Caudate nucleus (tissue), 63 donors: ENCODE measurements at places on chromosomes 13 and 19.

- peak; percentile 24 for DNase-seq
Observed at GRCh38 chr19:8363803-8364771, at the start of gene ANGPTL4. Gene ANGPTL4 (plus strand): TSS chr19:8364155. CDS start chr19:8364322, 167 bp downstream.

GRCh38 chr13:69319656-69320055, 788.0 kb upstream of the ATXN8OS start:
- no peak for DNase-seq

DNA sequence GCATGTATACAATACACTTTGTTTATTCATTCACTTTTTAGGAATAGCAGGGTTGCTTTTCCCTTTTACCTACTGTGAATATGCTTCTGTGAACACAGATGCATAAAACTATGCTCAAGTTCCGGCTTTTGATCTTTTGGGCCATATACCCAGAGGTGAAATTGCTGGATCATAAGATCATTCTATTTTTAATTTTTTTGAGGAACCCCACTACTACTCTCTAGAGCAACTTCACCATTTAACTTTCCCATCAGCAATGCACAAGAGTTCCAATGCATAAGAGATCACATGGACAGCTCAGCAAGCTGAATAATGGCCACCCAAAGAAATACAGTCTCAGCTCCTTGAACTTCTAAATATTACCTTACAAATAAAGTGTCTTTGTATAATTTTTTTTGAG, 17.0 kb upstream of the SIGLEC10 start:
- no peak for DNase-seq

DNA sequence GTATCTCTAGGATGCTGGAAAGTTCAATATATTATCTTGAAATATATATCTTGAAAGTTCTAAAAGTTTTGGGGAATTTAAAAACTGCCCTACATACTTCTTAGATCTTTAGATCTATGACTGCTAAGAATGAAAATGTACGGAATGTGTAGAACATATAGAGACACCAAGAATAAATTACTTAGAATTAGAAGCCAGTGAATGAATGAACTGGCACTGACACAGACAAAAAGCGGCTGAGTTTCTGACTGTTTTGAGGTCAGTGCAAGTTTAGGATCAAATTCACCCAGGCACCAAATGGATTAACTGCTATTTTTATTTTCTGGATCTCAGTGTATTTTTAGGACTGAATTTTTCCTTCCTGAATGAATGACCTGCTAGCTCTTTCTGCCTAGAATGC, 411.2 kb downstream of the KCTD12 start:
- DNase-seq, result no peak

GRCh38 chr19:10417541-10418234, 2.6 kb upstream of the PDE4A start:
- DNase-seq, result no peak

DNA sequence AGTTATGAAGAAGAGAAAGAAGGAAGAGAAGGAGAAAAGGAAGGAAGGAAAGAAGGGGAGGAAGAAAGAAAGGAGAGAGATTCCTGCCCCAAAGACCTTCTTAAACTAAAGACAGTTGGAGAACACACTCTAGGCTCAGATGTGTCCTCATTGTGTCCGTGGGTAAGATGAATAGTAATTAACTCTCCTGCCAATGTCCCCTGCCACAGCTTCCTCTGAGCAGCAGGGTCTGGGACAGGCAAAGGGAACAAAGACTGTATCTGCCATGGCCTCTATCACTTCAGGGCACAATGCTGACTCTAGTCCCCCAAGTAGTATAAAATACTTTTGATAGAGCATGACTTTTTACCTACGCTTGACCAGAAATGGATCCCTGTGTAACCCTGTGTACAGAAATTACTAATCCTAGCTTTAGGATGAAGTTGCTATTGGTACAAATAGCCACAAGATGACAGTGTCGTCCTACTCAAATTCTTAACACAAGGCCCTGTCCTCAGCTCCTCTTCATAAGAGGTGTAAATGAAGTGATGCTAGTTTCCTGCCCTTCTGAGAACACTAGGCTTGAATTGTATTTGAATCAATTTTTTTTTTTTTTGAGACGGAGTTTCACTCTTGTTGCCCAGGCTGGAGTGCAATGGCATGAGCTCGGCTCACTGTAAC, 186.2 kb upstream of the GPR12 start:
- DNase-seq, result no peak

- no peak for DNase-seq
Observed at GRCh38 chr19:13827656-13828055, 32.4 kb downstream of the ZSWIM4 start.

DNA sequence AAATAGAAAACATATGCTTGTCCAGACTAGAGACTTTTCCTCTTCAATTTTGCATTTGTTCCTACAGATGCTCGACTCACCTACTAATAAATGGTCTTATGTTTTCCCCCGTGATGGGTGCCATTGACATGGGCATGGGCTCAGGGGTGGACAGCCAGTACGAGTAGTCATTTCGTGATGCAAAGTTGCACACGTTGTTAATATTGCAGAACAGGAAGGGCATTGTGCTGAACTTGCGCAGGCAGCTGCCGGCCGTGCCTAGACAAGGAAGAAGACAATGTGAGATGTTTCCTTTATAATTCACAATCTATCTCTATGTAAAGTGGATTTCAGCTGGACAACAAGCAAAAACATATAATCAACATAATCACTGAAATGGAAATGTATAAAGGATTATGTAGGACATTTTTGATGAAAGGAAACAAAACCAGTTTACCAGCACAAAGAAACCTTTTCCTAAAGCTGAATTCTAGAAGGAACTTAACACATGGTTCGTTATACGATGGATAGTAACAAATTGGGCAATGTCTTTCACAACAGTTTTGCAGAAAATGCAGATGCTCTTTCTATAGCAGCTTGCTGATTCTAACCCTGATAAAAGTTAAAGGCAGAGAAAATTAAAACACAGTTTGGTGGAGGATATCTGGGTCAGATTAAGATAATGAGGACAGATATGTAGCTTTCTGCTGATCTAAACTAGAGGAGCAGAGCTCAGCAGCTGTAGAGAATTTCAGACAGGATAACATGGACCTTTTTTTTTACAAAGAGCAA, 145.7 kb downstream of the COL4A1 start:
- no peak for DNase-seq
